NCI-H460 (cell line): ENCODE measurements at places on chromosomes 5 and 9. TPM values are rescaled to one million over a fixed set of nuclear protein-coding genes. Genes with fewer than 3 reads are reported as not detected.

Gene GRIN3A
- not detected in 2 replicates for total RNA-seq

Gene TARS1
- total RNA-seq, result 468 and 476 TPM in 2 replicates

Gene RMRP
- total RNA-seq, result 9,964 and 10,171 TPM in 2 replicates

Gene CAMK2A
- total RNA-seq, result not detected in 2 replicates

- DNase-seq, result no peak
Measured at GRCh38 chr5:90909940-90910339, 351.3 kb downstream of the ADGRV1 start.

DNA sequence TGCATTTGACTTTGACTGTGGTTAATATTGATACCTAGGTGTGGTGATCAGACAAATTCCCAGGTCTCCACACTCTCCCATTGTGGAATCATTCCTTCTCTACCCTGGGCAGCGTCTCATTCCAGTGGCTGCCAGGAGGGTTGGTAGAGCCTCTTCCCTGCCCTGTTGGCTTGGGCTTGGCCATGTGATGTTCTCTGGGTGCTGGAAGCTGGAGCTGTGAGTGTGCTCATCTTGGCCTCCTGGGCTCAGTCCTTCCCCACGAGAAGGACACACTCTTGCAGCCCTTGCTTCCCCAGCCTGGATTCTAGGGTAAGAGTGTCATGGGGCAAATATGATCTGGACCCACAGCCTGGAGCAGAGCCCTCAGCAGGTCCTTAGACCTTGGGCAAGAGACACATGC is 167.2 kb upstream of the IRX4 start:
- no peak for DNase-seq

DNA sequence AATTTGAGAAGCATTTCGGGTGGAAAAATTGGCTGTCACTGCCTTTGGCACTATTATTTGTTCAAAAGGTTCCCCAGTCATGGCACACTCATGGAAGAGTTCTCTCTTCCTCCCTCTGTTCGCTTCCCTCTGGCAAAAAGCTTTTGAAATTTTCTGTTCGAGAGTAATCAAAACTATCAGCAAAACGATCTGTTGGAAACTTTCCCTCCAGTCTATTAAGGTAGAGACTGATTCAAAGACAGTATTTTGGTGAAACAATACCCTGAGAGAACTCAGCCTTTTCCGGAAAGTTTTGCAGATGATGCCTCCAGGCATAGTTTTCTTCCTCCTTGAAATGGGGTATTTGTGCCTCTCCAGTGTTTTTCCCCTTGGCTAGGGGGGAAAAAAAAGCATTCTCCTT is 3.6 kb upstream of the LPAR1 start:
- DNase-seq, result no peak

DNA sequence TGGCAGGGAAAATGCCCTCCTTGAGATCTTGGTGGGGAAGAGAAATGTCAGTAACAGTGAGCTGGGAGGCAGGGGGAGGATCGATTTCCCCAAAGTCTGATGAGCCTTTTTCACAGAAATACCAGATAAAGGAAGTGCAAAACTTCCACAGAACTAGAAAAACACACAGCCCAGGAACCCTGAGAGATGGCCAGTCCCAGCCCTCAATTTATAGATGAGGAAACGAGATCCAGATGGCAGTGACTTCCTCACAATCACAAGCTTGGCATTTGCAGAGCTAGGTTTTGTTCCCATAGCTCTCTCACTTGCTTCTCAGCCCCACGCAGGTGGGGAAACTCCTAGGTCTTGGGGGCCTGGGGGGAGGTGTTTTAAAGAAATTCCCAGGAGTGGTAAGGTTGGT is 3.8 kb upstream of the GGTA1 start:
- no peak for DNase-seq

DNA sequence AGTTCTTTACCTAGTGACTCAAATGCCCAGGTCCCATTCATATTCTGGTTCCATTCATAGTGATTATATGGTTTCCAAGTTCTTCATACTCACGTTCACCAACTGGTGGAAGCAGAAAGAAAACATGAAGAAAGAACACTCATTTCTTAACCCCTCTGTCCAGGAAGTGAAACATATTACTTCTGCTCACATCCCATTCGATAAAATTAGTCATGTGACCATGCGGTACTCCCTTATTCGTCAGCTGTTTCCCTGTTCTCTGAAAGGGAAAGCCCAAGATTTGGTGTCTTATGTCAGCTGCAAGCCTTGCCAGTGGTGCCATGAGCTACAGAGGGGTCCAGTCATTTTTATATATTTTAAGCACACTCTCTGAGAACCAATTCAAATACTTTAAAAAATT is 387.0 kb upstream of the DMAC1 start:
- DNase-seq, result no peak

DNA sequence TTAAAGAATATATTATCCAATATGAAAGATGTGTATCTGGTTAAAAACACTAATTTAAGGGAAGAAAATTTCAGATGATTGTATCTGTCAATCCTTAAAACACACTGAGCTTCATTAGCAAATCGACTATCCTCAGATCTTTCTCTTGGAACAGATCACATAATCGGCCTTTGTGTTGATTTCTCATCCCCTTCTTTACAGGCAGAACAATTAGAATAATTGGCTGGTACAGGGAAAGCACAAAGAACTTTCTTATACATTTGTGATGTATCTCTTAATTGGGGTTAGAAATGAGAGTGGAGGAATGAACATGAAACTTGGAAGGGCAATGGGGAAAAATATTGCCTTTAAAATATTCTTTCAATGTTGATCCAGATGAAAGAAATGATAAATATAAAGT is 662.1 kb downstream of the TLE4 start:
- no peak for DNase-seq

DNA sequence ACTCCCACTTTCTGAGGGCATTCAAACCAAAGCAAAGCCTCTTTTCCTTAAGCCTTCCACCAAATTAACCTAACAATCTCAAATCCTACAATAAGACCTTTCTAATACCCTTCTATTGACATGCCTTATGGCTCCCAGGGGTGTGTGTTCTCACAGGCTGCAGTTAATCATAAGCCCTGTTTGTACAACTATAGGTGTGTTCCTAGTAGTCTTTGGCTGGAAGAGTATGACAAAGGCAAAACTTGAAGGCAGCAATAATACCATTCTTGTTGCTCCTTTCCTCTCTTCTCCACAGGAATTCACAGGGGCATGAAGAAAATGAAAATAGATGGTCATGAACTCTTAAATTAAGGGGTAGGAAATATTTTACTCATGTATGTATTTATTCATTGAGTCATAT is 10.9 kb upstream of the FBXO38 start:
- no peak for DNase-seq
